ENCODE measurements at places on chromosomes 3 and 15. TPM values are rescaled to one million over a fixed set of nuclear protein-coding genes. Genes with fewer than 3 reads are reported as not detected.
A peak's percentile ranks its signal among the peaks of the same experiment; 100 is the strongest.

The HTR3E gene
- not detected for total RNA-seq

The DPPA2 gene
- not detected for total RNA-seq

The KCNH8 gene
- not detected for total RNA-seq

The SNRPN gene
- total RNA-seq: 234 TPM

The ATP13A4 gene
- not detected for total RNA-seq

The CMSS1 gene
- total RNA-seq: 37.1 TPM

GRCh38 chr3:183664913-183665381 is 29.5 kb downstream of the KLHL24 start:
- peak; percentile 95 for DNase-seq

DNA sequence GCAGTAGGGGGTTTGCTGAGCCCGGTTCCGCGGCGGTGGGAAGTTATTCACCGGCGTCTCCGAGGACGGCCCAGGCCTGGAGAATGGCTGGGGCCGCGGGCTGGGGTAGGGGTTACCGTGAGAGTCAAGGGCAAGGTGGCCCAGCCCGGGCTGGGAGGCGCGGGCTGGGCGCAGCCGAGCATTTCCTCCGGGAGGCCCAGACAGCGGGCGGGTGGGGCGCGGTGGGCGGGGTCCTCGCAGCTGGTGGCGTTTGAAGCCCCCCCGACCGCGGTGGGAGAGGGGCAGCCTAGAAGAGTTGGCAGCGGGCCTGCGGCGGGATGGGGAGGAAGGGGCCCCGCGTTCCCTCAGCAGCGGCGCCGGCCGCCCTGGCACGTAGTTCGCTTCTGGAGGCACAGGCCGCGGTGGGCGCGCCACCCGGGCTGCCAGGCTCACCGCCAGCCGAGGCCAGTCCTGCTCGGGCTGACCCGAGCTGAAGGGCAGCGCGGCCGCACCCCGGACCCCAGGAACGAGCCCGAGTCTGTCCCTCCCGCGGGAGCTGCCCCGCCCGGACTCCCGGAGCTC is 960 bp upstream of the KLF13 start:
- DNase-seq: no peak

DNA sequence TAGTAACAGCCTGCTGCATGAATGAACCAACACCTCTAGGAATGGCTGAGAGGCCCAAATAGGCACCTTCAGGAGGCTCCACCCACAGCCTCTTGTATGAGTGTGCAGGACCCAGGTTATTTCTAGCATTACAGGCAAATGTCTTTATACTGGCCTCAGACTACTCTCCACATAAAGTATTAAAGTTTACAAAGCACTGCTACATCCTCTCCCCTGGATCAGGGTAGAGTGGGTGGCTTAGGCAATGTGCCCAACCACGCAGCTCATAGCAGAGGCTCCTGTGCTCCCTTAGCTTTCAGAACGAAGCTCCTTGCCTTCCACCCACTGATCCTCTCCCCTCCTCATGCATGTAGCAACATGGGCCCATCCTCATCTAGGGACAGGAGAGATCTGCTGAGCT is 16.3 kb downstream of the TMEM43 start:
- DNase-seq: no peak

DNA sequence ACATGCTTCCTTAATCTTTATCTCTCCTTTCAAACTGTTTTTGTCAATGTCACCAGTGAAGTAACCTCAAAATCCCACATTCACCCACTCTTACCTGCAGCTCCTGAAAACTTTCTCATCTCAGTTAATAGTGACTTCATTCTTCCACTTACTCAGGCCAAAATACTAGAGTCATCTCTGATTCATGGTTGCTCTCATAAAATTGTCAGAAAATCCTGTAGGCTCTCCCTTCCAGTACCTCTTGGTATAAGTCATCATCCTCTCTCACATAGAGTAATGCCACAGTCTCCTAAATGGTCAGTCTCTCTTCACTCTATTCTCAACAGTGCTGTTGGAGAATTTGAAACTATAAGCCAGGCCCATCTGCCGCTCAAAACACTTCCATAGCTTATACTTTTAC is 34.9 kb upstream of the POU1F1 start:
- peak; percentile 20 for DNase-seq

- DNase-seq: no peak
Observed at GRCh38 chr3:78003090-78003489, 963.2 kb downstream of the ROBO2 start.

DNA sequence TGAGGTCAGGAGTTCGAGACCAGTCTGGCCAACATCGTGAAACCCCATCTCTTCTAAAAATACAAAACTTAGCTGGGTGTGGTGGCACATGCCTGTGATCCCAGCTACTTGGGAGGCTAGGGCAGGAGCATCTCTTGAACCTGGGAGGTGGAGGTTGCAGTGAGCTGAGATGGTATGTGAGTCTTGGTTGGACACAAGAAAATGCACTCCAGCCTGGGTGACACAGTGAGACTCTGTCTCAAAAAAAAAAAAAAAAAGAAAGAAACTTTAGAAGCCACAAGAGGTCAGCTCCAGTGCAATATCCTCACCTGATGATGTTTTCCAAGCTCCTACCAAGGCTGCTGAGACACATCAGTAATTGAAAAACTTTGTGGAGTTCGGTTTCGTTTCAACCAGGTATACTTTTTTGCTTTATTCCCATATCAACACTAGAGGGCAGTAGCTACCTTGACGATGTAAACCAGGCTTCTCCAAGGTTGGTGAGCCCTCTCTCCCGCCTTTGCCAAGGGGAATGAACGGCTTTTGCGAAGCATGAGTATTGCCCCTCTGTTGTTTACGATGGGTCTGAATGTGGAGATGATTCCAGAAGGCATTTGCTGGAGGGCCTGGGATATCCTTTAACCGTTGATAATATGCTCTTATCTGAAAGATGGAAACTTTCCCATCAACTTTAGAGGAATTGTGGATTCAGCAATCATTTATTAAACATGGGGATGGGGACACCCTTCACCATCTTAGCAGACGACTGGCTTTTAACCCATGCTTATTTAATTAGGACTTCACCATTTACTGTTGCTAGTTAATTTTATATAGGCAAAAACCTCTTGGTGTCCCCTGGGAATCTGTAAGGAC is 202.8 kb downstream of the SV2B start:
- peak; percentile 28 for DNase-seq
